ENCODE measurements at places on chromosomes 11 and 22.

DNA sequence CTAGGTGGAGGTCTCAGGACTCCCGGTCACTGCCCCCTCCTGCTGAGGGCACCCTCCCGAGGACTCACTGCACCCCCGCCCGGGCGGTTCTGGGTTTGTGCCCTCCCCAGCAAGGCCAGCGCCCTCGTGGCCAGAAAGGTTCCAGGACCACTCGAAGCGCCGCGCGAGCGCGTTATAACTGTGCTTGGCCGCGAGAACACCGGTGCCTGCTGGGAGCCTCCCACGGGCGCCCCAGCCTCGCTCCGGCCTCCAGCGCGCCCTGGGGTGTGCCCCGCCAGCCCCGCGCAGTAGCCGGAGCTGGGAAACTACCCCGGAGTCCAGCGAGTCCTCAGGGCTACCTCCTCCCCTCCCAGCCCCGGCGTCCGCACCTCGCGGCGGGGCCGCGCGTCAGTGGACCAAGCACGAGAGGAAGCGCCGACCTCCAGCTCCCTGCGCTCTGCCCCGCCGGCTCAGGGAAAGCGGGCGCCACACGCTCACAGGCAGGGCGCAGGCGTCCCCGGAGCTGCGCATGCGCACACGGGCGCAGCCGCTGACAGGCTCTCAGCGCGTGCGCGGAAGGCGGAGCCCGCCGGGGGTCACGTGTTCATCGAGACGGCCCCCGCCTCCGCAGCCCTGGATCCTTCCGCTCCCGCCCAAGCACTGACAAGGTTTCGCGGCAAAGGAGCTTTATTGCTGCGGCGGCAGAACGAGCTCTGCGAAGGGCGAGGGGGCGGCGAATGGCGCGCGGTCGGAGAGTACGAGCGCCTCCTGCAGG is at the start of gene SCO2:
Gene SCO2 (minus strand): TSS at position 495 of the 754 bp plus-strand sequence. CDS start 1,187 bp downstream, outside the sequence.
- DNase-seq: peak; percentile 98

DNA sequence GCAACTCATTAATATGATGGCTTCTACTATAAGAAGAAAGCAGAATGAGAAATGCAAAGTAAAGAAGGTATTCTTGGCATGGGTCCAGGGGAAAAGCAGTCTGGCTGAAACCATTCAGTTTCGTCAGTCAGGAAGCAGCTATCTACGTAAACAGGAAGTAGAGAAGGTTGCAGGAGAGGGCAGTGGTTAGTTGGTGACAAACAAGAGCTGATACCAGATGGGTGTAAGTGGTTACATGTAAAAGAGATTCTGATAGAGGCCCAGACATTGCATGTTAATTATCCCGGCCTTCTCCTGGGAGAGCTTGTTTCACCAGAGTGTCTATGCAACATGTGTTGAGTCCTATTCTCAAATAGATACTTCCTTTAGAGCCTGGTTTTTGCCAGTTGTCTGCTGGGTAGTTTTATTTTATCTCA is 58.4 kb upstream of the PSMA1 start:
- DNase-seq: peak; percentile 34

- DNase-seq: no peak
Observed at GRCh38 chr11:16047073-16047472, 309.3 kb downstream of the SOX6 start.

GRCh38 chr22:35719212-35719875 is 1.7 kb downstream of the APOL5 start:
- DNase-seq: no peak

GRCh38 chr11:15944460-15944859 is 411.9 kb downstream of the SOX6 start:
- no peak for DNase-seq

GRCh38 chr11:76589477-76589876 is 81.1 kb downstream of the LRRC32 start:
- no peak for DNase-seq

DNA sequence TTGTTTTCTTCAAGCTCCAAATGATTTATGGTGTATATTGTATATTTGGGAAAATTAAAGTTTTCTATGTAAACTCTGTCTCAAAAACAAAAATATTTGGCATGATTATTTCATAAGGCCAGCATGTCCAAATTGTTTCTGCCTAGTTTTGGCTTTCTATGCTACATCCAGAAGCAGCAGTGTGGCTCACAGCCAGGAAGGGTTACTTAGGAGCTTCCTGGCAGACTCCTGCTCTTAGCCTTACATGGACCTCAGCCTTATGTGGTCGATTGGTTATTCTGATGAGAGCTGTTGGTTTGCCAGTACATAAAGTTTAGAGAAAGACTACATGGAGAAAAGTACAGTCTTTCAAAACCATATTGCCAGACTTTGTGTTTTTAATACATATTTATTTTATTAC is 297.7 kb upstream of the FAT3 start:
- DNase-seq: no peak

- DNase-seq: peak; percentile 12
Observed at GRCh38 chr11:18394928-18395734, 768 bp downstream of the LDHA start.

DNA sequence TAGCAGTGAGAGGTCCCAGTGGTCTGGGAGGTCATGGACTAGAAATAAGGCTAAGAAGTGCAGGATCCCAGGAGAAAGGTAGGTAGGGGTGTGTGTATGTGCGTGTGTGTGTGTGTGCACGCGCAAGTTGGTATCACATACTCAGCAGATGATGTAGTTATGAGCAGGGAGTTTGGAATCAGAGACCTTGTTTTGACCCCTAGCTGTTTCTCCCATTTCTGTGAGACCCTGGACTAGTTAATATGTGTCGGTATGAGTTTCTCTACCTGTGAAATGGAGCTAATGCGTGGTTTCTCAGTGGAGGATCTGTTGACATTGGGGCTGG is 1.3 kb downstream of the SERPING1 start:
- no peak for DNase-seq

Measured in activated T-helper 9 cell treated with anti-CD3 and anti-CD28 coated beads, Interleukin-2, amount 50 U/mL, for 16 hours (primary cell).